ENCODE measurements at places on chromosomes 1 and 21.

DNA sequence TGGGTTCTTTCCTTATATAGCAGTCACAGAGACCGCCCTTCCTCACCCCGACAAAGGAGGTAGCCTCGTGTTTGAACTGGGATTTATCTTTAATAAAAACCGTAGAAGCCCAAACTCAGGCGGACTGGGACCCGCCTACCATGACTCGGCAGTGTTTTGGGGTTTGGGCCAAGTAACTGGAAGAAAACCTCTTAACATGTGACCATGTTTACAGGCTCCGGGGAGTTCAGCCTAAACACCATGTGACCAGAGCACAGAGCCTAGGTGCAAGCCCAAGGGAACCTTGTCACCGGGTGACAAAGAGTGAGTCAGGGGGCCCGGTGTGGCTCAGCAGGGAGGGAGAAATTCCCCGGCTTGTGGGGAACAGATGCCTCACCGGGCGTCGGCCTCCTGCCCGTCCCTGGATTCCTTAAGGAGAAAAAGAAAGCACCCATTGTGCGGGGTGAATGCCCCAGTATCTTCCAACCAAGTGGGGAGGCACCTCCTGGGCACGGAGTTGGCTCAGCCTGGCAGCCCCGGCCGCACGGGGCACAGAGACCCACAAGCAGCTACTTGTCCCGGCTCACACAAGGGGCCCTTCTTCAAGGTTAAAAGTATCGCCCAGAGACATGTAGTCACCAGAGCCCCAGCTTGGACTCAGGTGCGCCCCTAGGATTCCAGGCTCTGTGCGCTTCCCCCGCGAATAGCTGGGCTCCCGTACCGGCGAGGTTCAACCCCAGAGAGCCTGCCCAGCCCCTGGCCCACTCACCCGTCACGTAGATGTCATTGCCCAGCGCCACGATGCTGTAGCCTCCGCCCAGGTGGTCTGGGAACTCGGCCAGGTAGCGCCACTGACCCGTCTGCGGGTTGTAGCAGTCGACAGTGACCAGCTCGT, 1.4 kb downstream of the KLHL21 start:
- DNase-seq = peak; percentile 99

DNA sequence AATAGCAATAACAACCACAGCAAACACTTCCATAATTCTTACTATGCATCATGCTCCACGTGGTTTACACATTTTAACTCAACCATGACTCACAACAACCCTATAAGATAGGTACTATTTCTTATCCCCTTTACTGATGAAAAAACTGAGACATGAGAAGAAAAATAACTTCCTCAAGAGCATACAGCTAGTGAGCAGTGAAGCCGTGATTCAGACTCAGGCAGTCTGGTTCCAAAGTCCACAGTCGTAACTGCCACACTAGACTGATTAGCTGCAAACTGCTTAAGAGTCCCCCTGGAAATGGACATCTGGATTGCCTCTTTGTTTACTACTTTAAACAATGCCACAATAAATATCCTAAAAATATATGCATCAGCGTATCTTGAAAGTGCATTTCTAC, 55.7 kb downstream of the PLD5 start:
- DNase-seq = no peak

DNA sequence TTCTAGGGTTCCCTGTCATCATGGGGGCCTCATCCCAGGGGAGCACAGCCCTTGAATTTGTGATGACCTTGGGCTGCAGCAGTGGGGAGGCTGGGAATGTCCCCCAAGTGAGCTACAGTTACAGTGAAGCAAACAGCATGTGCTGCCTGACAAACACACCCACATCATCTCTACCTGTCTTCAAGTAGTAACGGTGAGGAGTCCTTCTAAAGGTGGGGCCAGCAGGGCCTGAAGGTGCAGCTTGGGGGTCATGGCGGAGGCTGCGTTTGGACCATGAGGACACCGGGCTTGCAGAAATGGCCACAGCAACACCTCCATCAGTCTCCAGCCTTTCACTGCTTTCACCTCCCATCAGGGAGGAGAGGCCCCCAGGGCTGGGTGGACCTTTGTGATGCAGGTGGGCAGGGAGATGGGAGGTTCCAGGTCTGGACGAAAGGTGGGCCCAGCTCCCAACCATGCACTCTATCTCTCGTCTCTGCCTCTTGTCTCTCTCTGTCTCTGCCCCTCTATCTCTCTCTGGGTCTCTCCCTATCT, 55.7 kb downstream of the WNT9A start:
- DNase-seq = no peak

DNA sequence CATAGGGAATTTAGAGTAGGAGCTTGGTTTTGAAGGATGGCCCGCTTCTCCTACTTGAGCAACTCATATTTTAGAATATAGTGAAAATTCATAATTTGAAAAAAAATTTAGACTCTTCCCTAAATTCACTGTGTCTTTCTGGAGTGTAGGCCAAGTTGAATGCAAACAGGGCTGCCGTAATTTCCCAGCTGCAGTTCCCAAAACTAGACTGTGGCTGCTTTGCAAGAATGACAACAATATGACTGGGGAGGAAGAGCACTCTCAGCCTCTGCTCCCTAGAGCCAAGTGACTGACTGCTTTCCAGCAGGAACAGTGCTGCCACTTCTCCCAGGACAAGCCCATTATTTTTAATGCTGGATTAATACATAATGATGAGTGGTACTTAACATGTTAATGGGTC, 209.0 kb downstream of the RHOU start:
- no peak for DNase-seq

DNA sequence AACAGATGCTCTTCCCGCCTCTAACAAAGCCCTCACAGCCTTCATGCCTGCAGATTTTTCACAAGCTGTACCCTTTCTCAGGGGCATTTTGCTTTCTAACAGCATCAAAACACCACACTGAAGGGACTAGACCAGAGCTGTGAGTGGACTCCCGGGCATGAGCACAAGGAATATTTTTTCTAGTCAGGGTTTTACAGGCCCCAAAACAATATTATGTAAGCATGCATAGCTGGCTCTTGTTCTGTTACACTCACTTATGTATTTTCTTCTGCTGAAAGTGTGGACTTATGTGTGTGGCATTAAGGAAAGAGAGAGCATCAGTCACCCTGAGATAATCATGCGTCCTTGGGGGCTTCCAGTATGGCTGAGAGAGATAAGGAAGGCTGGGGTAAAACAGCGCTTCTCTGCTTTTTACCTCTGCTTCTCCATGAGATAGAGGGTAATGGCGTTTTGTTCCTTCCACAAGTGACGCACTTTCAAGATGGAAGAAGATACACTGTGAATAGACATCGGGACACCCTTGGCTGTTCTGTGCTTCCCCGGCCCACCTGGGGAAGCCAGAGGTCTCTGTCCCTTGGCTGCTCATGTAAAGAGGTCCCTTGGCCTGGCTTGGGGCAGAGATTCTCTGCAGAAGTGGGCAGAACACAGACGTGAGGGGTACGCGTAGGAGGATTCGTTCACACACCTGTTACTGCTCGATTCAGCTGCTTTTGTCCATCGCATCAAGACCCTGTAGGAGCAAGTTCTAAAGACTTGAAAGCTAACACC, 266.7 kb upstream of the RAB4A start:
- DNase-seq = no peak

DNA sequence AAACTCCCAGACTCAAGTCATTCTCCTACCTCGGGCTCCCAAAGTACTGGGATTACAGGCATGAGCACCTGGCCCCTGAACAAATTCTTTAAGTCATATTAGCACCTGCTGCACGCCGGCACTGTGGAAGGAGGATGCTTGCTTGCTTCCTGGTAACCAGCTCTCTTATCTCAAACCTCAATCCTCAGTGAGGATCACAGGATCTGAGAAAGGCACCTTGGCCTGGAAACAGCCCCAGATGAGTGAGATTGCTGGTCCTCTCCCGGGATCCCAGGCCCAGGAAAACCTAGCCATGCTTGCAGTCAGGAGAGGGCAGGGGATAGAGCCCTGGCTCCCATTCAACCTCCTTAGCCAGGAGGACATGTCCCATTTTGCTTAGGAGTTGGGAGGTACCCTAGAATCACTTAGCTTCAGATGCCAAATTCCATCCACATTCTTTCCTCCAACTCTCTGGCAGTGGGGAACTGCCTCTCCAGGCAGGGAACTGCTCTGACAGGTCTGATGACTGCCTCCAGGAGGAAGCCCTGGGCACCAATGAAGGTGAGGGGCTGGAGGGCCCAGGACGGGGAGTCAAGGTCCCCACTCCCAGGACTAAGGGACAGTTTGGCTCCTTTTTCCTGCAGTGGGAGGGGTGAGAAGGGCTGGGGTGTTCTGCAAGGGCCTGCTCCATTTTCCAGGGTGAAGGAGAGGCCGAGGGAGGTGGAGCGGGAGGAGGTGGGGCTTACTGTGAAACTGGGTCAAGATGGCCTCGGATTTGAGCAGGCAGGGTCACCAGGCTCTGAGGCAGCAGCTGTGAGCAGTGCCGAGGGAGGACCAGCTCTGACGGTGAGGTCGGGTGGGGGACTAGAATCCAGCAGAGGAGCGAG, 9.5 kb downstream of the GPR37L1 start:
- no peak for DNase-seq
